ENCODE measurements at places on chromosomes 6 and 20. TPM values are rescaled to one million over a fixed set of nuclear protein-coding genes. Genes with fewer than 3 reads are reported as not detected.

GRCh38 chr6:36769183-36769675 is 70.0 kb downstream of the CPNE5 start:
- DNase-seq: no peak

The SHLD1 gene
- total RNA-seq: 31.2 TPM

- peak; percentile 63 for DNase-seq
Measured at GRCh38 chr6:113969888-113970804, 802 bp downstream of the HDAC2 start.

The OPN5 gene
- not detected for total RNA-seq

GRCh38 chr6:131173680-131174079 is 38.4 kb downstream of the AKAP7 start:
- no peak for DNase-seq

GRCh38 chr6:156875062-156875461 is 97.9 kb downstream of the ARID1B start:
- DNase-seq: no peak

- DNase-seq: peak; percentile 75
Measured at GRCh38 chr6:142112451-142113061, 20.2 kb upstream of the GJE1 start.

GRCh38 chr6:25034431-25034921 is 98.7 kb upstream of the RIPOR2 start:
- no peak for DNase-seq

GRCh38 chr6:43767553-43768505 is 2.2 kb upstream of the VEGFA start:
- DNase-seq: no peak

The PNPLA1 gene
- not detected for total RNA-seq

DNA sequence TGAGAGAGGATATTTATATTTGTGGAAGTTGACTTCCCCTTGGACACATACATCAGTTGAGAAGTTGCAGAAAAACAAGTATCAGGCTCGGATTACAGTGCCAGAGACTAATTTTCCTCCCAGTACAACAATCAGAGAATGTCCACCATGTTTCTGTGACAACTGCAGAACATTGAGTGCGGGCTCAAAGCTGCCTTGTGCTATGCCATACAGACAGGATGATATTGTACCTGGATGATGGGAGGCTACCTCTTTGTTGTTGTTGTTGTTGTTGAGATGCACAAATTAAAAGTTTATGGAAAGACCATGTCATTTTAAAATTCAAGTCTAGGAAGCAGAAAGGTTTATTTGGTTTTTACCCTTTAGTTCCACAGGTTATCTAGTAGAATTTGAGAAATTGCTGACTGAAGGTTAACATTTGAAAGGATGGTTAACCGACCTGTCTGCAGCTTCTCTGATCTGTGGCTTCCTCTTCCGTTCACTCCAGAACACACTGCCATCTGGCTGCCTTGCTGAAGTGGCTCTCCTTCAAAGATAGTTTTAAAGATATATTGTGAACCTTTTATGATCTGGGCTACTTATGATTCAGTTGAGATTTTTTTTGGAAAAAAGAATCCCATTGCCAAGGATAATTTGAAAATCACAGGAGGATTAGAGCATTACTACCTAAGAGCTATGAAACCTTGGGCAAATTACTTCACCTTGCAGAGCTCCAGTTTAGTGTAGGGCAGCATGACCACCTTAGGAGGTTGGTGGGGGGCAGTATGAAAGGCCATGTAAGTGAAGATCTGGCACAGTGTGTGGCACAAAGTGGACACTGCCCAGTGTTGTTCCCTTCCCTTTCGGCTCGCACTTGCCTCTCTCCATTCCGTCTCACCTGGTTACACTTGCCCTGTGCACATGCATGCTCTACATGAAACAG is 15.9 kb downstream of the TMEM200A start:
- DNase-seq: peak; percentile 9

- DNase-seq: no peak
Measured at GRCh38 chr6:127937747-127938146, 36.9 kb upstream of the THEMIS start.

- DNase-seq: peak; percentile 76
Measured at GRCh38 chr6:111559188-111560097, 46.2 kb downstream of the TRAF3IP2 start.

GRCh38 chr20:44071057-44071456 is 115.9 kb downstream of the JPH2 start:
- DNase-seq: no peak

The MUCL3 gene
- total RNA-seq: not detected

The CST2 gene
- total RNA-seq: not detected

The PBOV1 gene
- total RNA-seq: not detected

GRCh38 chr6:98833307-98834059 is 891 bp upstream of the POU3F2 start:
- DNase-seq: no peak

The LY6G6D gene
- not detected for total RNA-seq

The STK35 gene
- total RNA-seq: 24.1 TPM

DNA sequence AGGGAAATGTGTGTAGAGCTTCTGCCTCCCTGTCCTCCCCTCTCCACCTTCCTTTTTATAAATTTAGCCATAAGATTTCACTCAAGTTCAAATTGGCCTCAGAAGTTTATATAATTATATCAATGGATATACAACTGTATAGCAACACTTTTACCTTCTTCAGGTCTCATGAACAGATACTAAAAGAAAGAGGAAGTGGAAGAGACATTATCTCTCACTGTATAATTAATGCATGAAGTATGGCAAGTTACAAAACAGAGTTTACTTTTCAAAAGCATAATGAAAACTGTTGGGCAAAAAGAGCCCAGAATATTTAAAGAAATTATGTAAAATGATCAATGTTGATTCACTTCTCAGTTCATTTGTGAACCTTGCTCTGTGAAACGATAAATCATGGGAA is 99.7 kb downstream of the PDE7B start:
- no peak for DNase-seq

The FOXQ1 gene
- not detected for total RNA-seq

- DNase-seq: no peak
Measured at GRCh38 chr6:7479801-7480266, 61.6 kb upstream of the DSP start.

DNA sequence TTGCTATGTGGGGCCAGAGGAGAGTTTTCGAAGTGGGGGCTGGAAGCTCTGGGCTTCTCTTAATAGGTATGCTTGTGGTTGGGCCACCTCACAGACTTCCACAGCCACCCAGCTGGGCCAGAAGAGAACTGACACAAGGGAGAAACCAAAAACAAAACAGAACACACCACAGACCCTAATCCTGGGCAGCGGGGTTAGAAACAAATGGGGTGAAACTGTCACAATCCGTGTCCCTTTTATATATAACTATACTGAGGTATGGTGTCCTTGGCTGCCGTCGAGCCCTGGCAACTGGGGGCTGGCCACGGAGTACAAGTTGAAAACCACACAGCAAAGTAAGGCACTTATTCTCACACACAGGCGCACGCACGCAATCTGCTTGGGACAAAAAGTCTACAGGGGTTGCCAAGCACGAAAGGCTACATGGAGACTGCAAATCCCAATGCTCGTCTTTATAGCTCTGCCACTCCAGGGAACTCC is 78.3 kb downstream of the TRAM2 start:
- peak; percentile 77 for DNase-seq

DNA sequence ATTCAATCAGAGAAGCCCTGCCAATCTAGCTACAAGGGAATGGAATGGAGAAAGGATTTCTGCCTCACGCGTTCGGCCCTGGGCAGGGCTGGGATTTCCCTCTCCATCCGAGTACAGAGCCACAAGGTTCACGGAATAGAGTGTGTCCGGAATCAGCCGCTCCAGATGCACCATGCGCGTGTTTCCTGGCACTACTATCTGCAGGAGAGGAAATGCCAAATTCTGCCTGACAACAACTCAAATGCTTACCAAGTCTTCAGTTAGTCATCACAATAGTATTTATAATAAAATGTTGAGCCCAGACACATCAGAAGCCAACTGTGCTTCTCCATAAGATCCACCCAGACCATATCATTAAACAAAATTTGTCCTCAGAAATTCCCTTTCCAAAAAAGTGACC is 75.1 kb downstream of the COL12A1 start:
- DNase-seq: no peak

DNA sequence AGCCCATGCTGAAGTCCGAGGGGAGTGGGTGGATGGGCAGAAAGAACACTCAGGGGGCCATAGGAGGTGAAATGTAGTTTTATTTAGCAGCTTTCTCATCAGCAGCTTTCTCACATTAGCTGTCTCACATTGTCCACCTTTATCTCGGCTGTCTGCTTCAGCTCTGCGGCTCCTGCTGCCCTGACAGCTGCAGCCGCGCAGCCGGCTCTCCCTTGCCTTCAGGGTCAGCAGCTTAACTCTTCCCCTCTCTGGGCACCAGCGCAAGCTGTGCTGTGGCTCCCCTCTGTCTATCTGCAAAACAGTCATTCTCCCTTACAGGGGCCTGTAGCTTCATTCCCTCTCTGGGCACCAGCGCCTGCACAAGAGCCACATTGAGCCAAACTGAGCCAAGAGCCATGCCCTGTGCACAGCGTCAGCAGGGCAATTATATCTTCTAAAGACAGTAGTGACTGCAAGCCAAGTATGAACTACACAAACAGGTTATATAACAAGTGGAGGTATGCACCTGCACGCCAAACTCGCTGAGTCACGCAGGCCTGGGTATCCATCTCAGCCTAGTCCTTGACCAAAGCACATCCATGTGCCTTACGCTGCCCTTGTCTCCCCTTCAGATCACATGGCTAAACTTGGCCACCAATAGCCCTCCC is 198.8 kb downstream of the EYA2 start:
- no peak for DNase-seq

DNA sequence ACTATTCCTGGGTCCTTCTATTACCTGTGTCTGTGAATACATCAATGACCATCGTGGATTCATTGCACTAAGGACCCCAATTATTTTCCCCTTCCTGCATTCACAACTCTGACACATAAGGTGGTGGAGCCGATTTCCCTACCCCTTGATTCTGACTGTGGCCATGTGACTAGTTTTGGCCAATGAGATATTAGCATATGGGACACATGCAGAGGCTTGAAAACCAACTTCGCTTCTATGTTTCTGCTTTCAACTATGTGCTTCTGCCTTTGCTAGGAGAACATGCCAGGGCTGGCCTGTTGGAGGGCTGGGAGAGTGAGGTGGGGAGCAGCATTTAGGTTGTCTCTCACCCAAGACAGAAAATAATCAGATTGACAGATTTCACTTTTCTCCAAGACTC is 483.1 kb upstream of the JAG1 start:
- no peak for DNase-seq

The NKAPL gene
- total RNA-seq: not detected

GRCh38 chr20:59920944-59921343 is 12.5 kb downstream of the SYCP2 start:
- no peak for DNase-seq

- DNase-seq: no peak
Measured at GRCh38 chr6:14517516-14518105, 400.0 kb downstream of the CD83 start.

The SLC17A1 gene
- not detected for total RNA-seq

- no peak for DNase-seq
Measured at GRCh38 chr6:70838907-70839285, 118.0 kb downstream of the B3GAT2 start.

The BTN1A1 gene
- total RNA-seq: 1.0 TPM

DNA sequence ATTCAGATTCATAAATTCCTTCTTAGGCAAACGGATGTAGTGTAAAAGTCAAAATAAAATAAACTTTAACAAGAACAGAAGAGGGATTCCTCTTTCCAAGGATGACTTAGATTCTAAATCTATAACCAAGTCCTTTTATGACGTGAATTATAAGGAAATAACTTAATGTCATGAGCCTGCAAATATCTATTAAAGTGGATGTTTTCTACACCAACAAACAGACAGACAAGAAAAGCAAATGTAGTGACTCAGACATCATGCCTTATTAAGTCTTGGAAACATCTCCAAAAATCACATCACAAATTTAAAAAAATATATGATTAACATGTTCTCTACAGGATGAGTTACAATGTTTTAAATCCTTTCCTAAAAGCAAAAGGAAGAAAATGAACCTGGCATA is 397.1 kb downstream of the ESR1 start:
- no peak for DNase-seq

- DNase-seq: no peak
Measured at GRCh38 chr20:44601801-44602204, 19.4 kb downstream of the PKIG start.

The RSPO3 gene
- total RNA-seq: not detected

The HSP90AB1 gene
- 1,055 TPM for total RNA-seq

DNA sequence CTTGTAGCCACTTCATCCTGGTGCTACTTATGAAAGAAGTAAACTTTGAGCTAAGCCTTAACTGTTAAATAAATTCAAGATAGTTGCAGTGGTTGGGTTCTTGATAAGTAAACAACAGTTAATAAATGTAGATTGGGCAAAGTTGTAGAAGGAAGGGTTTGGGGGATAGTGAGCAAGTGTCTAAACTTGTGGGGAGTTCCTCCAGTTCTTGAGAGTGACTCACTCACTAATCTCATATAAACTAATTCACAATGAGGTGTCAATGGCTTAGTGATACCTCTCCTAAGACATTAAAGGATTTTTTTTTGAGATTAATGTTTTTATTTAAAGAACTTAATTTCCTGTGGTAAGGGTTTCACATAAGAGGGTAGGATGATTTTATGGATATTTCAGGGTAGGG is 507.4 kb downstream of the BMP2 start:
- DNase-seq: no peak

- DNase-seq: no peak
Measured at GRCh38 chr6:116173928-116174327, 48.0 kb upstream of the COL10A1 start.

DNA sequence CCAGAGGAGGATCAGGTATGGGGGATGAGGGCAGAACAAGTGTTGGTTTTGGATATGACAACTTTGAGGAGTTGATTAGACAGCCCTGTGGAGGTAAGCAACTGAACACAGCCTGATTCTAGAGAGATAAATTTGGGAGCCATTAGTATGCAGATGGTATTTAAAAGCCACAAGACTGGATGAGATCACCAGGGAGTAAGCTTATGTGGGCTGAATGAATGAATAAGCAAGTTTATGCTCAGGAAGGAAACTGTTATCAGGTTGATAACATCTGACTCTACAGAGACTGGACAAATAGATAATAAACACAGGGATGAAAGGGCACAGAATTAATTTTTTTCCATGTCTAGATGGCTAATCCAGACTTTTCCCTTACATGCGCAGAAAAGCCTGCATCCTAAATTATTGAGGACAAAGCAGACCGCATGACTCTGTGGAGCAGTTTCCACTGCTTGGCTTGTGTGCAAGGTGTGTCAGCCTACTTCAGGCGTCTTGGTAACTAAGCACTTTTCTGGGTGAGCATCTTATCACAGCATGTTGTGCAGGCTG is 150.6 kb downstream of the GJA10 start:
- DNase-seq: no peak

The HLA-DOA gene
- total RNA-seq: 65.4 TPM

DNA sequence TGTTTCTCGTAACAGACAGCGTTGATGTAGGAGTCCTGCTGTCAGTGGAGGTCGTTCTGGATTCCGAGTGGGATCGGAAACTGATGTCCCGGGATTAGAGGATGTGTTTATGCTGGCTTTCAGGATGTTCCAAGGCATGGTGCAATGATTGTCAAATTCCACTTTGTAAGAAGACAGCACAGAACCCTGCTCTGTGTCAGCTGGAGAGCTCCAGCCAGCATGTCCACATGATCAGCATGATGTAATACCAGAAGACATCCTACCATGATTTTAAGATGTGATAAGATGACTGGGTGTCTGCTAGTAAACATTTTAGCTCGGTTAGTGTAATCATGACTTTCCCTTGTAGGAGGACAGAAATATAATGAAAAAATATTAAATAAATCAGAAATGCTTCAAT is 20.3 kb downstream of the ENPP1 start:
- no peak for DNase-seq

The MOXD1 gene
- 0.74 TPM for total RNA-seq

Data from OCI-LY7 (cell line).